ENCODE measurements at places on chromosomes 16 and 17. TPM values are rescaled to one million over a fixed set of nuclear protein-coding genes. Genes with fewer than 3 reads are reported as not detected.
A peak's percentile ranks its signal among the peaks of the same experiment; 100 is the strongest.

GRCh38 chr17:42678951-42679491 is 2.2 kb upstream of the PLEKHH3 start:
- DNase-seq, result no peak

DNA sequence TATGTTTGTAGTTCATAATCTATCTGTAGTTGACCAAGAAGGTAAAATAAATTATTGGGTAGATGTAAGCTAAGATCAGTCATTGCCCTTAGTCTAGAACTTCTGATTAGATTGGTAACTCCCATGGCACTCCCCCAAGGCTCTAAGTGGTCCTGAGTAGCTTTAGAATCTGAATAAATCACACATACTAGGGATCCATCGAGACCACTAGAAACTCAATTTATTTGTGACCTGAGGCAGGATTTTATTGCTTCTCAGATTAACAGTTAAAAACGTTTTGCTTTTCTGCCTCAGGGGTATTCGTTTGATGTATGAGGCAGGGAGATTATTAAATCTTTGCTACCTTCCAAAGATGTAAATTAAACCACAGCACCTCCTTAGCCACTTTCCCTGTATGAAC is 24.9 kb downstream of the CMTR2 start:
- no peak for DNase-seq

MAP2K6 gene
- total RNA-seq, result 2.2 TPM

LRRC37A3 gene
- total RNA-seq, result 16.7 TPM

- DNase-seq, result no peak
Observed at GRCh38 chr17:76150712-76151622, 9.9 kb upstream of the FOXJ1 start.

DNA sequence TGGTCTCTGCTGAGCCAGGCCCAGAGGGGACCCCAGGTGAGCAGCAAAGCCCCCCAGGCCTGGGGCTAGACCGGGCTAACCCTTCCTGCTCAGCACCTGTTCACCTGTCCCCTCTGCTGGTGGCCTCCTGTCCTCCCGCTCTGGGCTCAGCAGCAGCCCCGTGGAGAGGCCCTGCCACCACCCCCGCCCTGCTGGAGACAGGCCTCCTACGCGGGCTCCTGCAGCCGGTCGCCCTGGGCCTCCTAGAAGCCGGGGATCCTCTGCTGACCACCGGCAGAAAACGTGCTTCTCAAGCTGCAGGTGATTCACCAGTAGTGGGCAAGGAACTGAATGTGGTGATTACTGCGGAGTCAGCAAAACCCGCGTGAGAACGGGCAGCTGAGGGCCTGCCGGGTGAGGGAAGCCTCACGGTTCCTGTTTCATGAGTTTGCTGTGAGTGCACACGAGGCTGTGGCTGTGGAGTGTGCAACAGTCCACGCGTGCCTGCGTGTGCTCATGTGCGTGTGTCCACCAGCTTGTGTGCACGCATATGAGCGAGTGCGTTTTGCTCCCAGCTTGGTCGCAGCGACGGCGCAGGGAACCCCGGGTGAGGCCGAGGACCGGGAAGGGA is 792 bp downstream of the SECTM1 start:
- DNase-seq, result peak; percentile 60

GRCh38 chr17:35052780-35053179 is 10.7 kb downstream of the RFFL start:
- no peak for DNase-seq

EPX gene
- total RNA-seq, result 0.54 TPM

PYDC1 gene
- not detected for total RNA-seq

CCT6B gene
- 1.3 TPM for total RNA-seq

DNA sequence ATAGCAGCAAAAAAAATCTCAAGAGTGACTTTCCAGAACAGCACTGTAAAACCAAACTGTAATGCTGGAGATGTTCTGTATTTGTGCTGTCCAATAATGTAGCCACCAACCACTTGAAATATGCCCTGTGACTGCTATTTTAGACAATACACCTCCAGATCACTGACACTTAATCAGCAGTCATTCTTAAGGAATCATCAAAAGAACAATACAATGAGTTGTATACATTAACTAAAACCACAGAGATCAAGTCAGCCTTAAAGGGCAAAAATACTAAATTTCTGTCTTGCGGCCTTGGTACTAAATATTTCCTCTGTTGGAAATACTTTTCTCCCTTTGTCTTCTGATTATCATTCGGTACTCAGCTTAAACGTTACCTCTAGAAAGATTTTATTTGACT is 33.6 kb upstream of the ANKFY1 start:
- no peak for DNase-seq

All from hematopoietic multipotent progenitor cell (in vitro differentiated cells).